Body of pancreas (tissue), 4 donors: ENCODE measurements at places on chromosomes 6 and 20. TPM values are rescaled to one million over a fixed set of nuclear protein-coding genes. Genes with fewer than 3 reads are reported as not detected.

GRCh38 chr6:93266116-93266817 is 153.1 kb downstream of the EPHA7 start:
- no peak overlapping the region for H3K27ac ChIP-seq
- no peak for DNase-seq
- H3K27me3 ChIP-seq, result no peaks in the 10 kb centered on the region
- H3K36me3 ChIP-seq, result no peaks in the 10 kb centered on the region

DNA sequence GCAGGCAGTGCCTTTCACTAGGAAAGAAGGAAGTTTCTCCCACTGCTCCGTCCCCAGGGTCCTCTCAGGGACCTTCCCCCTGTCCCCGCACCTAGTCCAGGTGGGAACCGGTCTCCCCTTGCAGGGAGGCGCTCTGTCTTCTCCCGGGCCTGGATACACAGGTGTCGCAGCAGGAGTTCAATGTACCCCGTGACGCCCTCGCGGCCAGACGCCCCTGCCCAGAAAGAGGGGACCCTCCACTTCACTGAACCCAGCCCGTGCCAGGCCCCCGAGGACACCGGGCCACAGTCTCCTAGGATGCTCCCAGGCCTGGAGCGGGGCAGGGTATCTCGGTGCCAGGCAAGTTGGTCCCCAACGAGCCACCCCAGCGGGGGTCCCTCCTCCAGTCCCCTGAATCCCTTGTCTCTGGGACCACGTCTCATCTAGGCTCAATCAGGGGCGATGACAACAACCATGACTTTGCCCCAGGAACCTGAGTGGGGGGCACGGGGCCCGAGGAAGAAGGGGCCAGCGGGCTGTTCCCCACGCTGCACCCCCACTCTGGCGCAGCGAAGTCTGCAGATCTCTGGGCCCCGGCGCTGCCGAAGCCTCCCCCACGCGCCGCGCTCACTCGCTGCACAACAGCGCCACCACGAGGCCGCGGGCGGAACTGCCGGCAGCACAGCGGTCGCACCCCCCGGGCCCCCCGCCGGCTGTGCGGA is 103.0 kb downstream of the EDN3 start:
- H3K4me1 ChIP-seq, result peaks cover 18% of the 10 kb centered on the region
- peak; percentile 54 for DNase-seq
- no peaks in the 10 kb centered on the region for H3K27me3 ChIP-seq
- H3K36me3 ChIP-seq, result no peaks in the 10 kb centered on the region
- H3K27ac ChIP-seq, result peak overlapping the region; percentile 2
- H3K4me3 ChIP-seq, result no peak overlapping the region

DNA sequence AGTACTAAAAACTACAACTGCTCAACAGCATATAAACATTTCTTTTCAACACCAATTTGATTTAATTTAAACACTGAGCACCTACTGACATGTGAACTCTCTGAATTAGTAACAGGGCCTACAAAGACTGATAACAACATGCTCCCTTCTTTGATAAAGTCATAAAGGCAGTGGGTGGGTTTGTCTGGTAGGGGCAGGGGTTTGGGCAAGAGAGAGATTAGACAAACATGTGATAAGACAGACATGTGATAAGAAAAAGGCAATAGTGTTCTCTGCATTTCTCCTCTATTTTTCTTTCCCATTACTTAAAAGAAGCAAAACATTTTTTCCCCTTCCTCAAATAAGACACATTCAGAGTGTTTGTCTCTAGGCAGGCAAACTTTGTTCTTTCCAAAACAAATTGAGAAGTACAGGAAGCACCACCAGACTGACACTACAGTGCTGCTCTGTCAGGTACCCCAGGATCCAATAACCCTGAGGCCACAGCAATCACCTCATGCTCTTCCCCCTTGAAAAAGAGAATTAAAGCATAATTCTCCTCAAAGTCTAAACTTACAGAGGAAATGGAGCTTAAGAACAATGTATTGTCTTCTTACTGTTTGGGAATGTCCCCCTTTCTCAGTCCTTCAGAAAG is 11.9 kb downstream of the C6orf52 start:
- H3K27ac ChIP-seq, result no peak overlapping the region
- no peak overlapping the region for H3K4me3 ChIP-seq
- no peaks in the 10 kb centered on the region for H3K4me1 ChIP-seq
- H3K36me3 ChIP-seq, result no peaks in the 10 kb centered on the region
- DNase-seq, result no peak

GRCh38 chr20:37102571-37102970 is 6.8 kb upstream of the RBL1 start:
- no peak overlapping the region for H3K4me3 ChIP-seq
- no peaks in the 10 kb centered on the region for H3K27me3 ChIP-seq
- H3K4me1 ChIP-seq, result no peaks in the 10 kb centered on the region
- DNase-seq, result no peak
- no peak overlapping the region for H3K27ac ChIP-seq

BPHL gene
- total RNA-seq, result 15.6 TPM

TFAP2A gene
- not detected for total RNA-seq

SCRT2 gene
- total RNA-seq, result under 0.01 TPM
